ENCODE measurements at places on chromosomes 11 and 22. TPM values are rescaled to one million over a fixed set of nuclear protein-coding genes. Genes with fewer than 3 reads are reported as not detected.

Gene APOBEC3B
- 2.2 TPM for total RNA-seq

Gene FOLR2
- 0.48 TPM for total RNA-seq

Gene SERPING1
- 129 TPM for total RNA-seq

GRCh38 chr22:27827604-27828587 lies 26.3 kb upstream of the MN1 start:
- no peaks in the 10 kb centered on the region for H3K4me1 ChIP-seq
- H3K27me3 ChIP-seq: no peaks in the 10 kb centered on the region
- H3K4me3 ChIP-seq: no peak overlapping the region
- no peak for DNase-seq
- no peaks in the 10 kb centered on the region for H3K36me3 ChIP-seq

DNA sequence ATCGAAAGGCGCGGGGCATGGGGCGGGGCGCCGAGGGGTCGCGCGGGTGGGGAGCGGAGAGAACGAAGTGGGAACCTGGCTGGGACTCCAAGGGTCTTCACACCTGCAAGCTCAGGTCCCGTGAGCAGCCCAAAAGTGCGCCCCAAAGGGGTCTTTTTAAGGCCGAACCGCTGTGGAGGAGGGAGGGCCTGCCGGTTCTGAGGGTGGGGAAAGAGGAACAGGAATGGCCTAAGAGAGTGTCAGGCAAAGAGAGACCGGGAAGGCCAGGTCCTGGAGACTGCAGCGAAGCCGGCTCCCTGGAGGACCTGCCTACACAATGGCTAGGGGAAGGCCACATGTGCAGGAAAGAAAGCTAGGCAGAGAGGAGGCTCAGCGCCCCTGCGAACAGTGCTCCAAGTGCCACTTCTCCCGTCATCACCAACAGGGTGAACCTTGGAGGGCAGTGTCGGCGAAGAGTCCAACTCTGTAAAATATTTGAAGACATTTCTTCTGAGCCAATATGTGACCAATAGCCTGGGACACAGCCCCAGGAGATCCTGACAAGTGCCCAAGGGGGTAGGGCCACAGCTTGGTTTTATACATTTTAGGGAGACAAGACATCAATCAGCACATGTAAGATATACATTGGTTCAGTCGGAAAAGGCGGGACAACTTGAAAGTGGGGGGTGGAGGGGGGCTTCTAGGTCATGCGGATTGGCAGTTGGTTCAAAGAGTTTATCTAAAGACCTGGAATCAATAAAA lies 710 bp upstream of the DGCR2 start:
- peak overlapping the region; percentile 65 for H3K27ac ChIP-seq
- peak; percentile 63 for DNase-seq
- H3K4me3 ChIP-seq: peak overlapping the region; percentile 32

DNA sequence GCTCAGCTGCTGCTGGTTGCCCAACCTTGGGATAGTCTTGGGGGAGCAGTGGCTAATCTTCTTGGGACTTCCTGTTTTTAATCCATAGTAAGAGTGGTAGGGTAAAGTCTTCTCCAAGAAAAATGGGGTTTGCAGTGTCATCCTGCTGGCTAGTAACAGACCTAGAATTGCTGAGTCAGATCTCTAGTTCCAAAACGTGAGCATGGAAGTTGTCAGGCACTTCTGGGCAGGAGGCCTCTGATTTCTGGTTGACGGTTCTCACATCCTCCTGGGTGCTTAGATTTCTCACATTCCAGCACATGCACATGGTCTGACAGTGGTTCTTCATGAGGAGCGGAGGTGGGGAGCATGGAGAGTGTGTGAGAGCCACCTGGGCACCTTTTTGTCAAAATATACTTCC lies 410.0 kb downstream of the OPCML start:
- H3K27ac ChIP-seq: no peak overlapping the region
- DNase-seq: no peak
- no peak overlapping the region for H3K4me3 ChIP-seq
- no peaks in the 10 kb centered on the region for H3K4me1 ChIP-seq
- no peaks in the 10 kb centered on the region for H3K36me3 ChIP-seq

DNA sequence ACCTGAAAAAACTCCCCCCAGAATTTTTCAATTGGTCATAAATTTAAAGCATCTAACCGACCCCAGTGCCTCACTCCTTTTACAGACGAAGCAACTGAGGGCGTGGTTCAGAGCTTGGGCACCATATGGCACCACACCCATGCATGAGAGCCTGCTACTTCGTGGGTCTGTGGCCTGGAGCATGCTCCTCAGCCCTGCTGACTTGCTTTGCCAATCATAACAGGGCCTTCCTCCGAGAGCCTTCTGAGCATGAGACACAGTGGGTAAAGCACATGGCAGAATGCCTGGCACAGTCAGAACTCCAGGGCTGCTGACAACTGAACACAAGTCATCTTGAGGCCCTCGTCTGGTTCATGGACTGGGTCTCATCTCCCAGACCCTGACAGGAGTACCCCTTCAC lies 33.3 kb downstream of the HIRA start:
- H3K27me3 ChIP-seq: no peaks in the 10 kb centered on the region
- H3K36me3 ChIP-seq: no peaks in the 10 kb centered on the region

DNA sequence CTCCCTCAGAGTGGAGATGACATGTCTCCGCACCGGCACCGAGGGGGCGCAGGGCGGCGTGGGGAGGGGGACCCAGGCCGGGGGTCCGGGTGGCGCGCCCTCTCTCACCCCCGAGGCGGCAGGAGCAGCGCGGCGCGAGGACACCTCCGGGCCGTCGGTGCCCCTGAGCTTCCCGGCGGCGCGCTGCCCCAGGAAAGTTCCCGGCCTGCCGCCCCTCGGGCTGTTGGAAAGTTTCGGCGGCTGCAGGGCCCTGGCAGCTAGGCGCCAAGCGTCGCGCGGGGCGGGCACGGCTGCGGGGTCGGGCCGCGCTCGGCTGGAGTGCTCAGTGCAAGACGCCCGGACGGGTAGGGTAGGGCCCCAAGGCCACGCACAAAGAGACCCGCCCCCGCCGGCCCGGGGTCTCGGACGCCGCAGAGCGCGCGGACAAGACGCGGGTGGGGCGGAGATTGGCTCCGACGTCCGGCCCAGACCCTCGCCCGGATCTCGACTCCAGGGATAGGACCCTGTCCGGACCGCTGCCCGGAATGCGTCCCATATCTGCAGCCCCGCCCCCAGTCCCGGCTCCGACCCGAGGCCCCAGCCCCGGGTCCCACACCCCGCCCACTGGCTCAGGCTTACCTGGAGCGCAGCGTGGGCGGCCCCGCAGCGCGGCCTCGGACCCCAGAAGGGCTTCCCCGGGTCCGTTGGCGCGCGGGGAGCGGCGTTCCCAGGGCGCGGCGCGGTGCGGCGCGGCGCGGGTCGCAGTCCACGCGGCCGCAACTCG lies 471 bp downstream of the ARVCF start:
- peak overlapping the region; percentile 63 for H3K4me3 ChIP-seq
- peak; percentile 46 for DNase-seq
- H3K27ac ChIP-seq: no peak overlapping the region
- peaks cover 33% of the 10 kb centered on the region for H3K27me3 ChIP-seq

- H3K36me3 ChIP-seq: no peaks in the 10 kb centered on the region
- no peaks in the 10 kb centered on the region for H3K27me3 ChIP-seq
- peaks cover 20% of the 10 kb centered on the region for H3K4me1 ChIP-seq
Observed at GRCh38 chr11:86063536-86063935, 5.3 kb downstream of the PICALM start.

Measured in hepatocyte (in vitro differentiated cells).